PC-3 (cell line): ENCODE measurements at places on chromosomes 6 and 20.

GRCh38 chr6:44058617-44059358 is 68.5 kb downstream of the MRPL14 start:
- DNase-seq, result peak; percentile 98

DNA sequence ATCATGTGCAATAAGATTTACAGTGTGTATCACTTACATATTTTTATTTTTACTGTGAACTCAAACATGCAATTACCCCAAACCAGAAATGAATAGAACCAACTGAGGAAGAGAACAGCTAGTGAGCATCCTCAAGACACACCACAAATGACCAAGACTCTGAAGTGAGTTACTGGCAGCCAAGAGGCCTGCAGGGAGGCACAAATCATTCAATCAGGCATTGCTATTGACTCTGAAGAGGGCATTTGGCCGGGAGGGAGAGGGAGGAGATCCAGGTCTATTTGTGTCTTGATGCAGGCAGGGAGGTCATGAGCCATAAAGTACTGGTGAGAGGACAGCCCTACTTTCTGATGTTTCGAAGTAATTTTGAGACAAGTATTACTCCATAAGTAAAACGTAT is 257.7 kb downstream of the BCKDHB start:
- DNase-seq, result no peak

- no peak for DNase-seq
These were observed 18.0 kb upstream of the TBC1D22B start for GRCh38 chr6:37239526-37239925.

- DNase-seq, result no peak
These were observed 43.5 kb upstream of the APCDD1L start for GRCh38 chr20:58558486-58559367.

DNA sequence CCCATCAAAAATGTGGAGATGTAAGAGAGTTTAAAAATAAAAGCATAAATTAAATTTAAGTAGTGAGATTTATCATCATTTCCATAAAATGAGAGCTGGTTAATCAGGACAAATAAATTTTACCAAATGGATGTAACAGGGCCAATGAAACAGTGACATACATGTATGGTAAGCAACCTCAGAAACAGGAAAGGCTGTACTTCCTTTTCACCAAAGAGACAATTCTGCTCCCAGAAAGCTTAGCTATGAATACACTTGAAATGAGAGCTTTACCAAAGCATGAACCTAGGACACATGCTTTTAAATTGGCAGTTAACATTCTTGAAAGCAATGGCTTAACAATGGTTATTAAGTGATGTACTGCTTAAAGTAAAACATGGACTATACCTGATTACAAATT is 12.1 kb upstream of the UBE2J1 start:
- no peak for DNase-seq

- no peak for DNase-seq
These were observed 53.8 kb upstream of the CCDC28A start for GRCh38 chr6:138719744-138720143.

- peak; percentile 40 for DNase-seq
These were observed 117.9 kb upstream of the ZNF217 start for GRCh38 chr20:53711333-53712211.

GRCh38 chr20:37376791-37377190 is 30.9 kb downstream of the SRC start:
- DNase-seq, result no peak

- DNase-seq, result no peak
These were observed 46.0 kb downstream of the TIAM2 start for GRCh38 chr6:155040901-155041650.

GRCh38 chr6:33935439-33936080 is 131.8 kb upstream of the MLN start:
- no peak for DNase-seq
